ENCODE measurements at places on chromosomes 2 and 18.

DNA sequence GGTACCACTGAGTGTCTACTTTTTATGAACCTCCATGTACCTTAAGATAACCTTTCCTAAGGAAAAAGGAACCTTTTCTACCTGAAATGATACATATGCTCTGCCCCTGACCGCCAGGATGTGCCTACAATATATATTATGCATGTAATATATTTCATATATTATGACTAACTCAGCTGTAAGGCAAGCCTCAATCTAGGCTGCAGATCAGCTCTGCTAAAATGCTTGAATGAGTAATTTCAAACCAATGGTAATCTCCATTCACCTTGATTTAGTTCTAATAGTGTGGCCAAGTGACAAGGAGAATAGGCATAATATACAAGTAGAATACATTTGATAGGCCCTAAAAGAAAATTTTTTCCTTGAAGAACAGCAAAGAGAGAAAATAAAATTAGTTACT is 101.8 kb downstream of the DPP4 start:
- DNase-seq = no peak

DNA sequence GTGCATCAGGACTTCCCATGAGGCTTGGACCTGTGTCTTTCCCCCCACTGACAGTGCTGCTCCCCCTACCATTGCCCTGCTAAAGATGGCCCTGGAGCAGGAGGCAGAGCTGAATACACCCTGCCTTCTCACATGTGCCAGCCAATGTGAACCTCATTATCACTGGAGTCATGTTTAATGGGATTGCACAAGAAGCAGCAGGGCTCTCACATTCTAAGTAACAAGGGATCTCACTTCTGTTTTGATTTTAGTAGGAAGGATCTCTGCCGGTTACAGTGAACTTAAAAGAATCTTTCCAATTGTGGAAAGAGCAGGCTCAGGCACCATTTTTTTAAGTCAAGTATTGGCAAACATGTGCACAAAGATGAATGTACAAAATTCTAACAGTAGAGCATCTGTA is 322.1 kb upstream of the MEX3C start:
- no peak for DNase-seq

DNA sequence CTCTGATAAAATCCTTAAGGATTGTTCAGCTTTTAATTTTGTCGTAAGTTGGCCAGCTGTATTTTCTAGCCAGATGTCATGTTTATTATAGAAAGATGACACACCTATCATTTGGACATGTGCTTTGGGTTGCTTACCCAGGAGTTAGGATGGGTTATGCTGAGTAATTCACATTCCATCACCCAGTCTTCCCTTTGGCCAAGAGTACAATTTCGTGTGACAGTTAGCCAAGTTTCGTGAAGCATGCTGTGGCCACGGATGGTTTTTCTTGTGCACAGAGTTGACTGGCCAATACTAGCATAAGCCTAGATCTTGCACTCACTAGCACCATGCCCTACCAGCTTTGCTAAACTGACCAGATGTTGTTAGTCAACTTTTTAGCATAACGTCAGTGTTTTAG is 5.8 kb downstream of the MAPRE3 start:
- no peak for DNase-seq

- DNase-seq = no peak
These were observed 52.8 kb upstream of the TGIF1 start for GRCh38 chr18:3397031-3397750.

GRCh38 chr18:31633392-31634330 is 42.0 kb downstream of the TTR start:
- DNase-seq = no peak

DNA sequence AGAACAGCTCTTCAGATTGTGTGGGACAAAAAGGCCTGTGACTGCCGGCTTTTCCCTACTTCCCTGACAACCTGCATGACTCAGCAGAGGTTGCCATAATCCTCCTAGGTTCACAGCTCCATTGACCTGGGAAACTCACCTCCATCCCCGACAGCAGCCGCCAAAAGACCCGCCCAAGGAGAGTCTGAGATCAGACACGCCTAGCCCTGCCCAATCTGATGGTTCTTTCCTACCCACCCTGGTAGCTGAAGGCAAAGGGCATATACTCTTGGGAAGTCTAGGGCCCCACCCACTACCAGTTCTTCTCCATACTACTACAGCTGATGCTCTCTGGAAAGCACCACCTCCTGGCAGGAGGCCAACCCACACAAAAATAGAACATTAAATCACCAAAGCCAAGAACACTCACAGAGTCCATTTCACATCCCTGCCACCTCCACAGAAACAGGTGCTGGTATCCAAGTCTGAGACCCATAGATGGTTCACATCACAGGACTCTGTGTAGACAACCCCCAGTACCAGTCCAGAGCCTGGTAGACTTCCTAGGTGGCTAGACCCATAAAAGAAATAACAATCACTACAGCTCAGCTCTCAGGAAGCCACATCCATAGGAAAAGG is 140.6 kb downstream of the NETO1 start:
- no peak for DNase-seq

GRCh38 chr2:238466243-238466756 is 39.6 kb downstream of the ASB1 start:
- DNase-seq = no peak

GRCh38 chr2:6855860-6856547 is 9.7 kb downstream of the CMPK2 start:
- DNase-seq = no peak

DNA sequence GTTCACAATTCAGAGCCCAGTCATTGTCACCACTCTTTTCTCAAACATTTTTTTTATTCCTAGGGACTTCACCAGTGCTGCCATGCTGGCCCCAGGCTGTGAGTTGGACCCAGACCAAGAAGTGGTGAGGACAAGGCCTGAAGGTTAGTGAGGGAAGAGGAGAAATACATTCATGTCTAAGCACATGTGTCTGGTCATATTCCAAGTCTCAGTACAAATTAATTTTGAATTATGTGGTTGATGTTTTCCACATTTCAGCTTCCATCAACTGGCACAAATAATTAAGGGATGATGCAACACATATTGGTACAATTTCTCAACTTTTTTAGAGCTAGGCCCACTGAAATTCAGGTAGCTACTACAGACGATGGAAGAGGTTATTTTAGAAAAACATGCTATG is 106.6 kb upstream of the UPP2 start:
- DNase-seq = no peak

DNA sequence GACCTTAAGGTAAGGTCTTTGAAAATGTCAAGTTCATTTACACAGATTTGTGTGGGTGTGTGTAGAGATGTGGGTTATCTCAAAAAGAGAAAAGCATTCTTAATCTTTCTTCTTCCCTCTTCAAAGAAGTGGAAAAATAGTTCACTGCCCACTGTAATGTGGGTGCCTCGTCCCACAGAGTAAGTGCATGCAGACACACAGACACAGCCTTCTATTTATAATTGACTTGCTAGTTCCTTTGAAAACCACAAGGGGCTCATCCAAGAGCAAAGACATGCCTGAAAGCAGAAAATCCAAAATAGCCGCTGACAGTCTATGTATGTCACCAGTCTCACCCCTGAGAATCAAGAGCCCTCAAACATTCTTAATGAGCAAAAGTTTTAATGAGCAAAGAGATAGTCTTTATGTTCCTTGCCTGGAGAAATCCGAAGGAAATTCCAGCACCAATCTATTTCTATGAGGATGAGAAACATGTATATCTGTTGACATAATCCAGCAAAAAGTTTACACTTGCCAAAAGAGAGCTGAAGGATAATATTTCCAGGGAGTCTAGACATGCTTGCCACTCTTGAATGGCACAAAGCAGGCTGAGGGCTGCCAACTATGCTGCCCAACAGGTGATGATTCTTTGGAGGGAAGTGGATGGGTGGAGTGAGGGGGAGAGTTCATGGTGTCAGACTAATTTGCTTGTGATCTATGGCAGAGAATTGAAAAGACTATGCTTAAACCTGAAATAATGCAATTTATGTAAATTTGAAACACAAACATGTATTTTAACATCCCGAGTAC is 93.9 kb downstream of the ACVR1 start:
- no peak for DNase-seq

GRCh38 chr2:150974234-150974633 is 287.4 kb downstream of the RBM43 start:
- no peak for DNase-seq

GRCh38 chr18:46622999-46623398 is 34.0 kb downstream of the LOXHD1 start:
- no peak for DNase-seq

GRCh38 chr2:234914371-234915154 is 37.3 kb upstream of the SH3BP4 start:
- no peak for DNase-seq

- DNase-seq = no peak
These were observed 146.0 kb upstream of the MAP3K20 start for GRCh38 chr2:172929644-172930043.

DNA sequence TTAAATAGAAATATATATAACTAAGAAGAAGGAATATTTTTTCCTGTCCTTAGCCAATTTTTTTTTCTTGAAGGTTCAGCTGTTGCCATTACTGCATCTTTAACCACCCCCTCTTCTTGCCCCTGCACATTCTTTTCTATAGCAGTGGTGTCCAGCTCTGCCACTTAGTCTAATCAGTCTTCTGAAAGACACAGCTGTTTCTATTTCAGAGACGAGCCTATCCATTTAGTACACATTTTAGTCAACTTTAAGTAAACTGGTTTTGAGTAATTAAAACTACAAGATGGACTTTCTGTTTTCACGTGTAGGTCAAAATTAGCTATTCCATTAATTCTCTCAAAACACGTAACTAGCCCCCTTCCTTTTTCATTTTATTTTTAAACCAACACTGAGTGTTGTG is 21.0 kb downstream of the SPOPL start:
- DNase-seq = no peak

DNA sequence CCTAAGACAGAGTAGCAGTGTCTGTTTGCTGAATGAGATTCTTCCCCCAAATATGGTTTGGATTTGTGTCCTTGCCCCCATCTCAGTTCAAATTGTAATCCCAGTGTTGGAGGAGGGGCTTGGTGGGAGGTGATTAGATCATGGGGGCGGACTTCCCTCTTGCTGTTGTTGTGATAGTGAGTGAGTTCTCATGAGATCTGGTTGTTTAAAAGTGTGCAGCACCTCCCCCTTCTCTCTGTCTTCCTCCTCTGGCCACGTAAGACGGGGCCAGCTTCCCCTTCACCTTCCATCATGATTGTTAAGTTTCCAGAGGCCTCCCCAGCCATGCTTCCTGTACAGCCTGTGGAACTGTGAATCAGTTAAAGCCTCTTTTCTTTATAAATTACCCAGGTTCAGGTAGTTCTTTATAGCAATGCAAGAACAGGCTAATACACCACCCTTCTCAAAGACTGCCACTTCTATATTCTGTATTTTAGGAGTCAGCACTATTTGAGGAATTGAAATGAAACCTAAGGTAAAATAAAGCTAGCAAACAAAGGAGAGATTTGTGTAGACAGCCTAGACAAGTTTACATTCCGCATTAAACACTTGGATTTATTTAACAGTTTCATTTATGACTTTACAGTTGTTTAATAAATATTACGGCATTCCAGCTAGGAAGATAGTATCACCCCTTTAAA is 21.6 kb downstream of the FBXO36 start:
- no peak for DNase-seq

GRCh38 chr18:34789768-34790344 is 79.8 kb downstream of the DTNA start:
- DNase-seq = no peak

GRCh38 chr2:217915706-217916105 is 87.1 kb downstream of the TNS1 start:
- no peak for DNase-seq

- DNase-seq = no peak
These were observed 282.2 kb downstream of the CYP26B1 start for GRCh38 chr2:71865391-71865965.

GRCh38 chr2:160142472-160142871 is 57.6 kb downstream of the ITGB6 start:
- DNase-seq = no peak

GRCh38 chr2:239826376-239826775 is 198.8 kb downstream of the NDUFA10 start:
- no peak for DNase-seq

GRCh38 chr2:241903121-241904010 is 33.8 kb downstream of the RTP5 start:
- no peak for DNase-seq

DNA sequence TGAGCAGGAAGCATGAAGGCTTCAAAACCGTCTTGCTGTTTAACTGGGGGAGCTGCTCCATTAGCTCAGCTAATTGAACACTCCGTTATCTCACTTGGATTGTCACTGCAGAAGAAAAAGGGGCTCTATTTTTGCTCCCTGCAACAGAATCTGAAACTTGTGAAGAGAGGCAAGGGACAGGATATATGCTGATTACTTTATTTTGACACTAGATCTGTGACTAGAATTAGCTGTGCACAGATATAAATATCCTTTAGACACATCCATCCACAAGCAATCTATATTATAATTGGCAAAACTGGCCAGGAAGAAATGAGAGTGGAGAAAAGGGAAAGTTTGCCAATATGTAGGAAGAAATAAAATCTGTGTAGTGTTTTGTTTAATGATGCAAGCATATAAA is 700.1 kb upstream of the CHAC2 start:
- DNase-seq = no peak

DNA sequence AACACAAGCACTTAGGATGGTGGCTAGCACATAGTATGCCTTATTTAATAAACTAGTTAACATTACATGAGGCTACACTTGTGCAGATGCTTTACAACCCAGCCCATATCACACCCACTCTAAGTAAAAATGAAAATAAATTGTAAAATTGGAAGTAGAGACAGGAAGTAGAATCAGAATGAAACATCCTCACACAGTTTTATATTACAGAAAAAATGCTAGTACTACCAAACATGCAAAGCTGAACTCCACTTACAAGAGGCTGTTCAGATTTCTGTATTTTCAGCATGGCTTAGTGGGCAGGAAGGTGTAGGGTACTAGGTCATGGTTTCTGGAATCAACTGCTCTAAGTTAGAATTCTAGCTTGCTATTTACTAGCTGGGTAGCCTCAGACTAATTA is 18.2 kb upstream of the CRIM1 start:
- no peak for DNase-seq

DNA sequence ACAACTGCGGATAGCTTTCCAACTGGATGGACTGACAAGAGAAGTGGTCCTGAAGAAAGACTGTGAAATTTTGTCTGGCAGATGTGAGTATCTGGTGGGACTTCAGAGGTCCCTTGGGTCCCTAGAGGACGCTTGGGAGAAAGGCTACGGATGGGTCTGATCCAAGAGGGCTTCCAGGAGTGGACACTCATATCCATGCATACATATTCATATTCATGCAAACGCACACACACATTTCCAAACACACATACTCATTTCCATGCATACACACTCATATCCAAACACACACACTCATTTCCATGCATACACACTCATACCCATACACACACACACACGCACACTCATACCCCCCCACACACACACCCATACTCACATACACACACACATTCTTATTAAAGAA is 200.2 kb upstream of the DDX18 start:
- DNase-seq = no peak

- no peak for DNase-seq
These were observed 440.0 kb downstream of the ZNF516 start for GRCh38 chr18:76055025-76055424.

DNA sequence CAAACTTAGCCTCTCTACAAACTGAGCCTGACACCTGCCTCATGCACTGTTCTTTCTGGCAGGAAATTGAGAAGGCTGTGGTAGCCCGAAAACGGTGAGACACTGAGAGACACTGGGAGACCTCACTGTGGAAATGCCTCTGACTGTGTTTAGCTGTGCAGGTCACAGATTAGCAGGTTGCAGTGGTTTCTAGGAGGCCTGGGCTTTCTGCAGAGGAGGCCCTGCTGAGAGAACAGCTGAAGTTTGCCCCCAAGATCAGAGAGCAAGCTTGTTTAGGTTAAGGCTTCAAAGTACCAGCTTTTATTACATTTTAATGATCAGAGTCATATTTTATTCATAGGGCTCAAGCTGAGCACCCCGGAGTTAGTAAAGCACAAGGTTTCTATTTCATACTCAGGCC is 68.7 kb upstream of the LYPD6 start:
- DNase-seq = no peak

Measured in effector memory CD4-positive, alpha-beta T cell (primary cell).